ENCODE measurements at places on chromosomes 4 and X. TPM values are rescaled to one million over a fixed set of nuclear protein-coding genes. Genes with fewer than 3 reads are reported as not detected.
A peak's percentile ranks its signal among the peaks of the same experiment; 100 is the strongest.

MAGED4B gene
- 113 TPM for total RNA-seq

EDA2R gene
- total RNA-seq, result 14.6 TPM

GRIA3 gene
- 2.3 TPM for total RNA-seq

TAF7L gene
- total RNA-seq, result 0.45 TPM

- H3K4me1 ChIP-seq, result no peaks in the 10 kb centered on the region
- no peaks in the 10 kb centered on the region for H3K27me3 ChIP-seq
- H3K27ac ChIP-seq, result no peak overlapping the region
- no peak for DNase-seq
- H3K4me3 ChIP-seq, result no peak overlapping the region
These were observed 182.2 kb upstream of the KIT start for GRCh38 chr4:54475546-54475945.

DNA sequence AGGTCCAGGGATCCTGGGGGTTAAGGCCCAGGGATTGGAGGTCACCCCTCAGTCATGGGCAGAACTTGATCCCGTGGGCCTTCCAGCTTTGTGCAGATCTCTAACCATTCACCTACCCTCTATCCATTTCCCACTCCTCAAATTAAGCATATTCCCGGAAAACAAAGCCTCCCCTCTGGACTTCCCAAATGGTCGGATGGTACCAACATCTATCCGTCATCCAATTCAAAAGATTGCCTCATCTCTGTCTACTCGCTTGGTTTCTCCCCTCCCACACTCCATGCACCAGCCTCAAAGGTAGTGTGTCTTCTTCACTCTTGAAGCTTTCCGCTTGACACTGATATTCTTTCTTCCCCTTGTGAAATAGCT lies 473 bp upstream of the BCLAF3 start:
- H3K27ac ChIP-seq, result peak overlapping the region; percentile 86
- H3K36me3 ChIP-seq, result peaks cover 4% of the 10 kb centered on the region
- no peaks in the 10 kb centered on the region for H3K27me3 ChIP-seq

DNA sequence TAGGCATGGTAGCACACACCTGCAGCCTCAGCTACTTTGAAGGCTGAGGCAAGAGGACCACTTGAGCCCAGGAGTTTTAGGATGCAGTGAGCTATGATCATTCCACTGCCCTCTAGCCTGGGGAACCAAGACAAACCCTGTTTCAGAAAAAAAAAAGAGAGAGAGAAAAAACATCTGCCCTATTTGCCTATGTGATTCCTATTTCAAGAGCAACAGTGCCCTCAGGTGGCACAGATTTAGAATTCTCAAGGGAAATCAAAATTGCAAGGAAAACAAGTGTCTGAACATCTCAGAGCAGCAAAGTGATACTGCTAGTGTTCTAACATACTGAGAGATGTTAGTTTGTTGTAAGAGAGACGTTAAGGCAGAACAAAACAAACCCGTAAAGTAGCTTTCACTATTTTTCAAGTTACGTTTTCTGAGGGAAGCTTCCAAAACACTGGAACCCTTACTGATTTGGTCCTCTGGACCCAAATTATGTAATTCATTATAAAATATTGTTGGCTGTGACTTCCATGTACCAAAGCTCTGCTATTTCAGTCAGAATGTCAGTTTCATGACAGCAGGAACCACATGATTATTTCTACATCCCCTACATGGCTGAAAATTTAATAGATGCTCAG lies 7.9 kb downstream of the BDH2 start:
- H3K36me3 ChIP-seq, result peaks cover 24% of the 10 kb centered on the region
- H3K4me1 ChIP-seq, result peaks cover 3% of the 10 kb centered on the region
- H3K27ac ChIP-seq, result no peak overlapping the region
- no peaks in the 10 kb centered on the region for H3K27me3 ChIP-seq
- no peak for DNase-seq
- no peak overlapping the region for H3K4me3 ChIP-seq

DNA sequence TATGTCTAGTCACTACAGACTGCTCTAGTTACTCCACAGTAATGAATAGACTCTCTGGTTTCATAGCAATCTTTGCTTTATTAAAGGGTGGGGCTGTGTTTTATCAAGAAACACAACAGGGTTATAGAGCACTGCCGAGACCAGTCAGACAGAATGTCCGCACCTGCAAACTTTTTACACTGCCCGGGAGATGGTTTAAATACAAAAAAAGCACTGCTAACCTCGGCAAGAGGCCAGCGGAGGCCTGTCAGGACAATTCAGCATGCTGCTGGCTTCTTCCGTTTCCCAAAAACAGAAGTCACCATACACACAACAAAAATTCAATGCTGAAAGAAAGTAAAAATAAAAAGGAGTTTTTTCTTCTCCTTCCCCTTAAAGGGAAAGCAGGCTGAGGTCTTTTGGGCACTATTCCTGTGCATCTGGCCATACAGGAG lies 67.4 kb downstream of the IRF2 start:
- no peak overlapping the region for H3K27ac ChIP-seq
- peaks cover 34% of the 10 kb centered on the region for H3K4me1 ChIP-seq
- DNase-seq, result no peak
- no peak overlapping the region for H3K4me3 ChIP-seq

DNA sequence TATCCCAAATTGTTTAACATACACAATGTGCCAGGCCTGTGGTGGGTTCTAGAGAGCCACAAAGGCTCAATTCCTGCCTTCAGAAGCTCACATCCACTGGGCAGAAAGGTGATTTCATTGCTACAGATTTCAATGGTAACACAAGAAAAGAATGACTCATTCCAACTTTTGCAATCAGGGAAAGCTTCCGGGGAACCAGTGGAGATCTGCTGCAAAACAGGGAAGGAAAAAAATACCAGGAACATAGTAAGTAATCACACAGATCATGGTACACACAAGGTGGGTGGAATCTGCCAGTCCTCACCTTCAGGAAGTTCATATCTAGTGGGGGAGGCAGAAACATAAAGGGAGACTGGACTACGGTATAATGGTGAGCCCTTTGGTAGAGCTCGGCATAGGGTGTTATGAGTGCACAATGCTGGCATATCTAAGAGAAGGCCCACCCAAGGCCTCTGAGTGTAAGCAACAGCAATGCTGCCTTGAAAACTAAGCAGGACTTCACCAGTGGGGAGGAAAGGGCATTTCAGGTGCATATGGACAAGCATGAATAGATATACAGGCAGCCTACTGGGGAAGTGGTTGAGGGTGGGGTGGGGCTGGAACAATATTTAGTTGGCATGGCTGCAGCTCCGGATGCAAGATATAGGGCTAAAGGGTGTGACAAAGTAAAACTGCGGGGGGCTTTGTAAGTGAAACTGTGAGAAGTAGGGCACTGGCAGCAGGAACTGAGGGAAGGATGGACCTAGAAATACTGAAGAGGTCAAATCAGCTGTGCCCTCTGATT lies 24.2 kb downstream of the GPRIN3 start:
- H3K36me3 ChIP-seq, result no peaks in the 10 kb centered on the region
- no peak overlapping the region for H3K4me3 ChIP-seq
- no peak for DNase-seq

DNA sequence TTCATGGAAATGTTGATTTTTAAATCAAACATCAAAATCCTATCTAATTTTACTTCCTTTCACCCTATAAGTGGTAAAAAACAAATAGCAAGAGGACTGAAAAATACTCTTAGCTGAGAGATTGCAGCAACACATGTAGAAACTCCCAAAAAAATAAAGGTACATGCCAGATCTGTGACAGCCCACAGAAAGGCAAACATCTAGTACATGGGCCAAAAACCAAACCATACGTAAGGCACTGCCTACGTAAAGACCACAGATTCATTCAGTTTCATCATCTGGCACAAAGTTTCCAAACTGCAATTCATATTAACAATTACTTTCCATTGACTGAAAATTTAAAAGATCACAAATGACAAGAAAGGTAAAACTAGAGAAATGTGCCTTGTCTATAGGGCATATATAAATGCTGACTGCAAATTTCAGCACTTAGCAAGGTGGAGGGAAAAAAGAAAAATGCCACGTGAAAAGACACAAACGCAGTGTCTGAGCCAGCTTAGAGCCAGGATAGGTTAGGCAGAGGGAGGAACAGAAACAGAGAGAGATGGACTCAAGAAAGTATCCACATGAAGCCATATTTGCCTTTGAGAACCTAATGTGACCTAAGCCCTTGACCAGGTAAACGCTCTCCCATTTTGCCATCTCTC lies 88.1 kb downstream of the TSPAN5 start:
- peaks cover 21% of the 10 kb centered on the region for H3K4me1 ChIP-seq
- no peak overlapping the region for H3K4me3 ChIP-seq
- no peaks in the 10 kb centered on the region for H3K27me3 ChIP-seq
- no peaks in the 10 kb centered on the region for H3K36me3 ChIP-seq
- H3K27ac ChIP-seq, result no peak overlapping the region

GRCh38 chr4:8598391-8599090 lies 6.0 kb downstream of the CPZ start:
- H3K36me3 ChIP-seq, result no peaks in the 10 kb centered on the region
- no peak overlapping the region for H3K4me3 ChIP-seq
- H3K27ac ChIP-seq, result no peak overlapping the region

DNA sequence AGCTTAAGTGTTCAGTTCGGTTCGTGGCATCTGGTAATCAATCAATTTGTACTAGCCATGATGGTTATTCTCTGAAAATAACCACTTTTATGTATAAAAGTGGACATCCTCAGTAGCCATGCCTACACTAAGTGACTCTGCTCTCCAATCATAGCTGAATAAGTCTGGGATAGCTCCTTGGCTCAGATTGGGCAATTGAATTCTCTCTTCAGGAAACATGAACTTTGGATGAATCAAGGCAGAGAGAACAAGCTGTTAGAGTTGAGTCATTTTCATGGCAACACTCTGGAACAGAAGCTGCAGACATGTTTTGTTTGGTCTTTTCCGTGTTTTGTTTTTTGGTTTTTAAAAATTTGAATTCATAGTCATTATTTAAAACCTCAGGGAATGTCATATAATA lies 66.8 kb upstream of the TMEM164 start:
- no peaks in the 10 kb centered on the region for H3K36me3 ChIP-seq
- no peaks in the 10 kb centered on the region for H3K27me3 ChIP-seq
- no peak for DNase-seq
- H3K4me3 ChIP-seq, result no peak overlapping the region
- peaks cover 9% of the 10 kb centered on the region for H3K4me1 ChIP-seq

DNA sequence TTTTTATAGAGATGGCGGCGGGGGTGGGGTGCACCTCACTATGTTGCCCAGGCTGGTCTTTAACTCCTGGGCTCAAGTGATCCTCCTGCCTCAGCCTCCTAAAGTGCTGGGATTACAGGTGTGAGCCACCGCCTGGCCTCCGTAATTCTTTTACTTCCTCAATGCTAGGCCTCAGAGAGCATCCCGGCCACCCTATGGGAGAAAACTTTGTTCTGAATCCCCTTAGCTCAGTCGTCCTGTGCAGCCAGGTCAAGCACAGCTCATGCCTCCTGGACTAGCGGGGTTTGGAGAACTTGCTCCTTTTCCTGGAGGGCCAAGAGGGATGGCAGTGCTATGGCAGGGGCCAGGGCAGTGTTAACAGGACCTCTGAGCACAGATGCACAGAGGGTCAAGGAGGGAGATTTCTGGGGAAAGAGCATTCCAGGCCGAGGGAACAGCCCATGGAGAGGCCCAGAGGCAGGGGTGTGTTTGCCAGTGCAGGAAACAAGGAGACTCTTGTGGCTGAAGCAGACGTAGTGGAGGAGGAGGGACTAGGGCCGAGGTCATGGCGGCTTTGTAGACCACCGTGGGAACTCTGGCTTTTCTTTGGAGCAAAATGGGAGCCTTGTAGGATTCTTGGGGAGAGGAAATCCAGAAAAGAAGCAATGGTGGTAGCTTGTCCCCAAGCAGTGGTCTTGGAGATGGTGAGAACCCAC lies 9.8 kb upstream of the TNIP2 start:
- H3K36me3 ChIP-seq, result no peaks in the 10 kb centered on the region
- no peaks in the 10 kb centered on the region for H3K27me3 ChIP-seq
- no peak for DNase-seq
- H3K4me3 ChIP-seq, result no peak overlapping the region

DNA sequence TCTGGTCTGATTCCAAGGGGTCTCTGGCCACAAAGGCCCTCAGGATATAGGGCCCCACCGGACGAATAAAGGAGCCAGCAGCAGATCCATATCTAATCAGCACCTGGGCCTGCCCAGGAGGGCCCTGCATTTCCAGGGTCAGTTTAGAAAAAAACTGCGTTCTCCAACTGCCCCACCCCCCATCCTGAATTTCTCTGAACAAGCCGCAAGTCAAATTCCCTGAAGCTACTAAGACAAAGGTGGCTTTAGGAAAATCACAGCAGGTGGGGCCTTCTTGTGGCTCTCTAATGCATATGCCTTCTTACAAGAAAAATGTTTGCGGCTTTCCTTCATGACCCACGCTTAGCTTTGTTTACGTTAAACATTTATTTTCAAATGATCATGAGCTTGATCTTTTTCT lies 76.6 kb downstream of the MBNL3 start:
- peak; percentile 18 for DNase-seq
- H3K4me3 ChIP-seq, result no peak overlapping the region
- no peaks in the 10 kb centered on the region for H3K36me3 ChIP-seq
- H3K27ac ChIP-seq, result no peak overlapping the region
- H3K4me1 ChIP-seq, result peaks cover 51% of the 10 kb centered on the region

GRCh38 chr4:38867478-38868058 lies at the start of gene FAM114A1:
FAM114A1 (plus strand) TSS chr4:38867806; CDS start chr4:38878079, 10,273 bp downstream.
- H3K4me3 ChIP-seq, result peak within 1 kb of the TSS; percentile 79
- peak within 1 kb of the TSS; percentile 93 for H3K27ac ChIP-seq
- peak; percentile 65 for DNase-seq
- peaks cover 2% of the 10 kb centered on the region for H3K36me3 ChIP-seq
- peaks cover 3% of the 10 kb centered on the region for H3K27me3 ChIP-seq

DNA sequence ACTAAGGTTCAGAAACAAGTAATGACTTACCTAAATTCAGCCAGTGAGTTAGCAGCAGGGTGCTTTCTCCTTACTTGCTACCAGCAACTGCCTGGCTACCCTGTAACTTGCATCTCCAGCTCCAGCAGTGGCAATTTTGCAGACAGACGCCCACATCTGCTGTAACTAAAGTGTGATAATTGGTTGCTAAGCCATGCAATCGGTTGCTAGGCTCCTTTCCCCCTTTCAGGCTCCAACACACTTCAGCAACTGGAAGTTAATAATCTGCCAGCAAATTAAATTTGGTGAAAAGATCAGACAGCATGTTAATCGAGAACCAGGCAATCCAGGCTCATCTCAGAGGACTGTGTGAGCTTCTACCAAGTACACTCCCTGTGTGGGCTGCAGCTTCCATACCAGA lies 24.2 kb upstream of the ARHGEF9 start:
- H3K27ac ChIP-seq, result no peak overlapping the region
- H3K4me1 ChIP-seq, result no peaks in the 10 kb centered on the region
- H3K36me3 ChIP-seq, result no peaks in the 10 kb centered on the region
- no peak overlapping the region for H3K4me3 ChIP-seq
- DNase-seq, result no peak

DNA sequence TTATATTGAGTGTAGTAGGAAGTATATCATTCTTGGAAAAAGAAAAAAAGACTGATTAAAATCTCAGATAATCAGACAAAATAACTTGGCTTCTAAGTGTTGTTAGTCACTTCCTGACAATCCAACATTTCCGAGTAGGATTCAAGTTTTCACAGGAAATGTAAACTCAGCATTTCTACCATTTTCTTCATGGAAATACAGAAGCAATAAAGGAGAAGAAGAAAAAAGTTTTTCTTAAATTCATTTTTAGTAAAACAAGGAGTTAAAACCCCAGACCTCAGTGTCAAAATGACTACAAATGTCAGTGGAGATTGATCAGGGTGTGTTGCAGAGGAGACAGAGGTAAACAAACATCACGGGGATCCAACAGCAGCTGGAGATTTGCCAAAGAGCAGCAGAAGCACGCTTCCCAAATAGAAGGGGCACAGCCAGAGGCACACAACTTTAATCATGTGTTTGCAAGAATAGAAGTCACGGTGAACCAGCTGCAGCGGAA lies 129.3 kb upstream of the FAM9B start:
- H3K27ac ChIP-seq, result no peak overlapping the region
- H3K4me3 ChIP-seq, result no peak overlapping the region
- peaks cover 5% of the 10 kb centered on the region for H3K4me1 ChIP-seq
- no peaks in the 10 kb centered on the region for H3K27me3 ChIP-seq
- H3K36me3 ChIP-seq, result no peaks in the 10 kb centered on the region
- DNase-seq, result no peak

Measured in mesothelial cell of epicardium (in vitro differentiated cells).